M059J (cell line): ENCODE measurements at places on chromosomes 6 and 20.
A peak's percentile ranks its signal among the peaks of the same experiment; 100 is the strongest.

GRCh38 chr6:114364301-114364700 lies 21.5 kb upstream of the HS3ST5 start:
- peak; percentile 48 for DNase-seq

DNA sequence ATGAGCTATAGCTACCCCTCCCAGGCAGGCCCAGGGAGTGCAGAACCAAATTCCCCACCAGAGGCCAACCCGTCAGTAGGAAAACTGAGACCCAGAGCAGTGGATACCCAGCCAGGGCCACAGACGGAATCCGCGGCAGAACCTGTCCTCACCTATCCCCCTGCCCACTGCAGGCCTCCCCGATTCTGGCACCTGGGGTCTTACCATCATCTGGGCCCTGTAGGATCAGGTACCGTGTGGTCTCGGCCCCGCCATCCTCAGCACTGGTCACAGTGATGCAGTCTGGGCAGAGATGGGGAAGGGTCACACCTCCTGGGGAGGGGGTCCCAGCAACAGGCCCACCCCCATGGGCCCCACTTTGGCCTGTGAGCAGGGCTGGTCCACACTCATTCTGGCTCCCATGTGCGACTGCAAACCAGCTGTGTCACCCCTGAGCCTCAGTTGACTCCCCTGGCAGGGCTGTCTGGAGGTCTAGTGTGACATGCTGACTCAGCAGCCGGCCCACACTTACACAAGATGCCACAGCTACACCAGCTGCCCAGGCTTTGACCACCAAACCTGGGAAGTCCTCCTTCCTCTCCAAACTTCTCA lies 3.8 kb downstream of the ZNF335 start:
- DNase-seq = no peak

- DNase-seq = no peak
Observed at GRCh38 chr20:31939661-31940060, 12.2 kb downstream of the PDRG1 start.

DNA sequence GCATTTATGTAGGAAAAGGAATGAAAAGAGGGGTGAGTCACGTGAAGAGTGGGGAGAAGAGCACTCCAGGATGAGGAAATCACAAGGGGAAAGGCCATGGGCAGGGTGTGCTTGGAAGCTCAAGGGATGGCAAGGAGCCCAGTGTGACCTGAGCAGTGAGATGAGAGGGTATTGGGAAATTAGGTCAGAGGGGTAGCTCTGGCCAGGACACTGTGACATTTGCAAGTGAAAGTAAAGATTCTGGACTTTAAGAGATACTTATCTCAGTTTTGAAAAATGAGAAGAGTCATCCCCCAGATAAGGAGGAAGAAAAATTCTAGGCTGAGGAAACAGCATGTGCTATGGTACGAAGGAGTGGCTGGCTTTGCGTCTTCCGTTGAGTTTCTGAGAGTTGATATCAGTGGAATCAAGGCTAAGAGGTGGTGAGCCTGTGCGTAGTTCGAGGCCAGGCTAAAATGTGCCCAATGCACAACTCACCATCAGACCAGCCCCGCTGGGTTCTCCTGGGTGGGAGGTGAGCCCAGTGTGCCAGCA lies 79.9 kb downstream of the GCLC start:
- peak; percentile 51 for DNase-seq

GRCh38 chr6:26304797-26305640 lies 60.0 kb upstream of the BTN3A2 start:
- DNase-seq = peak; percentile 91

DNA sequence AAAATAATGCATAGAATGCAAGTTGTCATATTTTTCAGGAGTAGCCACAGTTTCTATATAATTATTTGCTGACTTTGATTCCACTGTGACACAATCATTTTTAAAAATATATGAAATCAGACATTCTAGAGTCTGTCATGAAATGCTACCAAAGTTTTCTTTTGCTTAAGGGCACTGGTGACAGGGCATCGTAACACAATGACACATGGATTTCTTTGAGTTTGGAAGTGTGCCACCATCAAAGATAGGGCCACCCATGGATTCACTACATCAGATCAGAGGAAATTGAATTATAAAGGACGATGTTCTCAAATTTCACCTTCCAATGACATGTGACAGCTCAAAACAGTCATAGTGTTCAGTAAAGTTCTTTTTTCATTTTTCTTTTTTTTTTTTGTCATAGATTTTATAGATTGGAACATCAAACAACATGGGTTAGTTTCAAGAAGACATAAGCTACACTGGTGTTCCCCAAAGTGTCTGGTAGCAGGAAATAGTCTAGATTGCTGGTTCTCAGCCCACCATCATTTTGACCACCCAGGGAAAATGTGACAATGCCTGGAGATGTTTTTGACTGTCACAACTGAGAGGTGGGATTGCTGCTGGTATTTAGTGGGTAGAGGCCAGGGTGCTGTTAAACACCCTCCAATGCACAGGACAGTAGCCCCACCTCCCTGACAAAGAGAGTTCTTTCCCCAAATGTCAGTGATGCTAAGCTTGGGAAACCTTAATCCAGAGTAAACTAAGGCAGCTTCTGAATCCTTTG lies 123.8 kb upstream of the DOK5 start:
- no peak for DNase-seq

DNA sequence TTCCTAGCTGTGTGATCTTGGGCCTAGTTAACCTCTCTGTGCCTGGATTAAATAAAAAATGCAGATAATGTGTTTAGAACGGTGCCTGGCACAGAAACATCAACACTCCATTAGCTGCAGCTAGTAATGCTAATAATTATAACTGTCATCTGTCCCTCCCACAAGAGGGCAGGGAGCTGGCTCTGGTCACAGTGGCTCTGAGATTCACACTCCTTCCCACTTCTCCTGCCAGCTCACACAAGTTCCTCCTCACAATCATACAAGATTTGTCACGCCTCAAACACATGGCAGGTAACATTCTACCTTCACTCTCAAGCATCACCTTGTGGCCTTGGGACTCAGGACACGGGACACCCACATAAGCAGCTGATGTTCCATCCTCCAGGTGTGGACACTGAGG lies 2.4 kb downstream of the ADA start:
- DNase-seq = no peak

DNA sequence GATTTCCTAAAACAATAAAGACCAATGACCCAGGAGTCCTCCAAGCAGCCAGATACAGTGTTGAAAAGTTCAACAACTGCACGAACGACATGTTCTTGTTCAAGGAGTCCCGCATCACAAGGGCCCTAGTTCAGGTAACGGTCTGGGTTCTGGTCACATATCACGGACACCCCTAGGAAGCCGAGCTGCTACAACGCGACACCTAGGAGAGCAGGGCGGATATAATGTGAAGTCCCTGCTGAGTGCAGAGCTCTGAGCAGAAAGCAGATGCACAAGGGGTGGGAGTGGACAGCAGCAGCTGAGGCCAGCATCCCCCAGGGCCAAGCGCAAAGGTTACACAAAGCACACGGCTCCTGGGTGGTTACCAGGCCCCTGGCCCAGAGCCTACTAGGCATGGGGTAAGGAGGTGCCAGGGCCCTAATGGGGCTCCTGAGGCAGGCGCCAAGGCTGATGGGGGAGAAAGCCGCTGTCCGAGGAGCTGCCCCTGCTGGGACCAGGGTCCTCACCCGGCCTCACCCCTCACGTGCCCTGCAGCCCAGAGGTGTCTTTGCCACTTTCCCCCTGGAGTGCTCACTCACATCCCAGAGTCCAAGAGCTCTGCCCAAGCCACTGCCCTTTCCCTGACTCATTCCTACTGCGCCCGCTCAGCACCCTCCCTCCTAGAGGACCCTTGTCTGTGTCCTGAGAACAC lies 8.4 kb downstream of the CST7 start:
- DNase-seq = no peak

GRCh38 chr6:126064748-126065401 lies 78.5 kb downstream of the TRMT11 start:
- DNase-seq = peak; percentile 54

DNA sequence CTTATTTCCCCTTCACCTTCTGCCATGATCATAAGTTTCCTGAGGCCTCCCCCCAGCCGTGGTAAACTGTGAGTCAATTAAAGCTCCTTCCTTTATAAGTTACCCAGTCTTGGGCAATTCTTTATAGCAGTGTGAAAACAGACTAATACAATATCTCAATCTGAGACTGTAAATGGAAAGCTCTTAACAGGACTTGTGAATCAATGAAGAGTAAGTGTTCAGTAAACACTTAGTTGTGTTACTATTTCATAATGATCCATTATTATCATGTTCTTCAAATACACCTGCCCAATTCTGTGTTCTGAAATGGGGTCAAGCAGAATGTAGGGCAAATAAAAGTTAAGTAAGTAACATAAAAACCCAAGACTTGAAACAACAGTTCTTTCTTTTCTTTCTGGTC lies 266.2 kb downstream of the TENT5A start:
- no peak for DNase-seq
